Stimulated activated CD8-positive, alpha-beta memory T cell treated with anti-CD3 and anti-CD28 coated beads, Interleukin-15, amount 100 ng/mL, for 1 hour (primary cell): ENCODE measurements at places on chromosomes 5 and 9.

DNA sequence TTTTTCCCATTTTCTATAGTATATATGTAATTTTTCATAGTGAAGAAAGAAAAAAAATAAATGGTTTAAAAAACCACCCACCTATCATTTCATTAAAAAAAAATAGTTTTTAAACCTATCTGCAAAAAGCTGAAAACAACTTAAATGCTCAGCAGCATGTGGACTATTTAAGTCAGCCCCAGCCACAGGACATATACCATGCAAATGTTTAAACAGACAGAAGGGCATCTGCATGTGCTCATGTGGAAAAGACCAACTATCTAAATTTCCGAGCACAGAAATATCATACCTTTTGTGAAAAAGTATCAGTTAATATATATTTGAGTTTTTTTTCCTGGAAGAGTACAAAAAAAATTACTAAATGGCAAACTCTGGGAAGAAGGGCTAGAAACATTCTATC, 143.4 kb downstream of the EPB41L4A start:
- no peak for DNase-seq

DNA sequence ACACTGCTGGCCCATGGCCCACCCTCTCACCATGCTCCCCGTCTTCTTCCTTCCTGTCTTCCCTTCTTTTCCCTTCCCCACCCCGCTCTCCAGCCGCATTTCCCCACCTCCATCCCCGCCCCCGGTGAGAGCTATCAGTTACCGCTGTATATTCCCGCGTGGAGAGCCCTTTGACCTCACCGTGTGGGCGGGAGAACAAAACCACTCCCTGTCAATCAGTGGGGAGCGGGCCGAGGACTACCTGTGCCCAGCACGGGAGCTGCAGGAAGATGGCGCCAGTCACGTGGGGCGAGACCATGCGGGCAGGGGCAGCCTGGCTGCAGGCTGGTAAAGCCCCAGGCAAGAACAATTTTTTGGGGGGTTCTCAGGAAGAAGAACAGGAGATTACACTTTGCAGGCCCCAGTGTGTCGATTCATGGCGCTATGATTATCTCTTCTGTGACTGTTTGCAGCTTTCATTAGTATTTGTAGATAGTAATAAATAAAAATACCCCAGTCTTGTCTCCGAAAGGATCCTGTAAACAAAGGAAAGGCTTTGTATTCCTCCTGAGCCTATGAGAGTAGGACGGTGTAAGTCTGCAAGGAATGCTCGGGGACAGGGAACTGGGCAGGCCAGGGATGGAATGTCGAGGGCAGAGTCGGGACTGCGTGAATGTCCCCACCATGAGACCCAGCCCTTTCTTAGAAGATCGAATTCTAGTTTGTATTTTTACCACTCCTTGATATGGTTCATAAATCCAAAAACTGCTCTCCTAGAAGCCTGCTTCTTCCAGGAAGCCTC, 14.8 kb upstream of the DMRT1 start:
- DNase-seq, result no peak

DNA sequence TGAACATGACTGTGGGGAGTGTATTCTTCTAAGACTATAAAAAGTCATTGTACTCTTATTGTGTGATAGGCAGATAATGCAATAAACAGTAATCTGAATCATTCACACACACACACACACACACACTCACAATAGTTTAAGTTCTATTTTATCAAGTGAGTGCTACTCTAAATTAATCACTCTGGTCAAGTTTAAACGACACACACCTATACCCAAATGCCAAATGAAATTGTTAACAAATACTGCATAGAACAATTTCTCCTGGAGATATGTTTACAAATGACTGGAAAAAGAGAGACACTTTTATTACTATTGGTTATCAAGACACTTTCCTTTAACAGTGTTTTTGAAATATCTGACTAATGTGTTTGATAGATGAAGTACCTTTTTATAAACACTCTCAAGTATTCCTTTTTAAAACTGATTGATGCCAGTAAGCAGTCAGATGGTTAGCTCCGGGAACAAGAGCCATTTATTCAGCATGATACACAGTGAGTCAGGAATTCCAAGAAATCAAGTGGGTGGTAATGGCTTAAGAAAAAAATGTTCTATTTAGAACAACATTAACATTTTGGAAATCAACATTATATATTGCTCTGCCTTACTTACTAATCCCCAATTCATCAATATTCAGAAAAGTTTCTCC, 521.6 kb upstream of the ST8SIA4 start:
- no peak for DNase-seq

DNA sequence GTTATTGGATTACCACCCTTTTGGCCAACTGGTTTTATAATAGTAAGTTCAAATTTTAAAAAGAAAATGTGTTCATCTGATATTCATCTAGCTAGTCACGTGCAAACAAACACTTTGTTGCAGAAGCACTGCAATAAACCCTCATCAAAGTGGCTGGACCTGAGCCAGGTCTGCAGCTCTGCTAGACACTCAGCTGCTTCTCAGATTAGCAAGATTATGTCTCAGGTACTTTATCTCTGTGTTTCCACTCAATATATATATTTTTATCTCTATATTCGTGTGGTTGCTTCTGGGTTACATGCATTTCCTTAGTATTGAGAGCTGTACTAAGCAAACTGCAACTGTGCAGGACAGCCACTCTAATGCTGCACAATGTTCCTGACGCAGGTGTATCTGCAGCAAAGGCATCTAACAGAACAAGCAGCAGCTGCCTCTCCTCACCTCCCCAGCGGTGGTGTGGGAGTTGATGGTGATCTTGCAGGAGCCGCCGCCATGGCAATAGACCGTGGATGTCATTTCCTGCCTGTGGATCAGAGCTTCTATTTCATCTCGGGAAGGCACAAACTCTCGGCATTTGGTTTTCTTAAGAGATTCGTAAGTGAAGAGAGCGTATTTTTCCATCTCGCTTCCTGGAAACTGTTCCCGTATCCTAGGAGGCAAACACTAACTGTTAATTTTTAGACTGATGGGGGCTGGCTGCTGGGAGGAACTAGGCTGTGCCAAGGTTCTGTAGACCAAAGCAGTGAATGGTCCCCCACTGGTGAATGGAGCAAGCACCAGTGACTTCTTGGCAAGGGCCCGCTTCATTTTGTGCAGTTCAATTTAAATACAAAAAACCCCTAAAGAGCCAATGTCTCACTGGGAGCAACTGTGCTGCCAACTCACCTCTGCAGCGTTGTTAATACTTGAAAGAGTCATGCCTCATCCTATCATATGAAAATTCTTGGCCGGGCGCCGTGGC, 56.7 kb upstream of the RETREG1 start:
- no peak for DNase-seq

DNA sequence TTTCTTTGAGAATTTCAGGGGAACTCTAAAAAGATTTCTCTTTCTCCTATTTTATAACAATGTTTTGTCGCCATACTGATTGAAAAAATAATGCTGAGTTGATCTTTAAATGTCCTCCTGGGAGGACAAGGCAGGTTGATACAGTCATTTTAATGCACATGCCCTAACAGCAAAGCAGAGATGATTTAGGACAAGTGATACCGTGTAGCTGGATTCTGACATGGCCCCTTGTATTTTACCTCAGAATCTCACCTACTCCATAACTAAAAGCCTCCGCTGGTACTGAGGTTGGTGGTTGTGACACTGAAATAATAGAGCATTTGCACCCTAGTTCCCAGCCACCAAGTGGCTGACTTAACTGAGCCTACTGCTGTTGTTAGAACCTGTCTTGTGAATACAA, 811 bp upstream of the LRRTM2 start:
- no peak for DNase-seq

GRCh38 chr9:116219686-116220085, 66.1 kb downstream of the PAPPA start:
- DNase-seq, result no peak

DNA sequence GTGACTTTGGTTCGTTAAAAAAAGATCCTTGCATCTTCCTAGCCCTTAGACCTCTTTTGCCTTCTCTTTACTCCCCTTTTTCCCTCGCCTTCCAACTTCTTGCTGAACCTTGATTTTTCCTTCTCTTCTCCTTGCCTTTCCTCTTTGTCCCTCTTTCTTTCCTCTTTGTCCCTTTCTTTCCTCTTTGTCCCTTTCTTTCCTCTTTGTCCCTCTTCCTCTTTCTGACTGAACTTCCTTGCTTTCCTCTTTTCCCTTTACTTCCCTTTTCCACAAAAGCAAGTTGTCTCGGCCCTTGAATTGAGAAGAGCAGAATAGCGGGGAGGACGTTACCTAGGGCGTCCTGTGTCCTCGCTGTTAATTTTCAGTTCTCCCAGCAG, 1.4 kb upstream of the MLLT3 start:
- DNase-seq, result no peak

DNA sequence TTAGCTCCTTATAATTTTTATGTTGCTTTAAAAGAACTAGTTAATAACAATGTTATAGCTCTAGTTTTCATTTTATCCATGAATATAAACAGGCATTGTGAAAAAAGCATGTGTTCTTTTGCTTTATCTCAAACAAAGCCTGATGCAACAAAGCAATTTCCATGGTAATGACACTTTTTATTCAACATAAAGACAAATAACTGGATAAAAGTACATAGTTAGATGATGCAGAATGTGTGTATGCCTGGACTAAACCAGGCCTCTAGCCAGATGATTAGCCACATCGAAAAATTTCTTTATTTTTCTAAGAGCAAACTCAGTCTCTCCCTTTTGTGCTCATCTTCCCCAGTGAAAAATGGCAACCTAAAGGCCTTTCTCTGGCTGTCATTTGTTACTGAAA, 125.6 kb upstream of the TARS1 start:
- DNase-seq, result no peak

- no peak for DNase-seq
Observed at GRCh38 chr5:73827106-73827450, 201.1 kb downstream of the ARHGEF28 start.

- DNase-seq, result no peak
Observed at GRCh38 chr9:14532456-14533115, 160.6 kb downstream of the ZDHHC21 start.

GRCh38 chr9:96644137-96644536, 11.0 kb downstream of the PRXL2C start:
- no peak for DNase-seq

- no peak for DNase-seq
Observed at GRCh38 chr5:79407591-79407990, 106.3 kb downstream of the HOMER1 start.

DNA sequence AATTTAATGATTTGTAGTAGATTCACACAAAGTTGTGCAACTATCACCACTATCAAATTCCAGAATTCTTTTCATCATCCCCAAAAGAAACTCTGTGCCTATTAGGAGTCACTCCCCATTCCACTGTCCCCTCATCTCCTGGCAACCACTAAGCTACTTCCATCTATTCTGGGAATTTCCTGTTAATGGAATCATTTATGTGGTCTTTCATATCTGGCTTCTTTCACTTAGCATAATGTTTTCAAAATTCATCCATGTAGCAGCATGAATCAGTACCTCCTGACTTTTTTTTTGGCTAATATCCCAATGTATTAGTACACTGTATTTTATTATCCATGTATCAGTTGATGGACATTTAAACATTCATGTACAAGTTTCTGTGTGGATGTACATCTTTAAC, 157.6 kb downstream of the TTC39B start:
- DNase-seq, result no peak

DNA sequence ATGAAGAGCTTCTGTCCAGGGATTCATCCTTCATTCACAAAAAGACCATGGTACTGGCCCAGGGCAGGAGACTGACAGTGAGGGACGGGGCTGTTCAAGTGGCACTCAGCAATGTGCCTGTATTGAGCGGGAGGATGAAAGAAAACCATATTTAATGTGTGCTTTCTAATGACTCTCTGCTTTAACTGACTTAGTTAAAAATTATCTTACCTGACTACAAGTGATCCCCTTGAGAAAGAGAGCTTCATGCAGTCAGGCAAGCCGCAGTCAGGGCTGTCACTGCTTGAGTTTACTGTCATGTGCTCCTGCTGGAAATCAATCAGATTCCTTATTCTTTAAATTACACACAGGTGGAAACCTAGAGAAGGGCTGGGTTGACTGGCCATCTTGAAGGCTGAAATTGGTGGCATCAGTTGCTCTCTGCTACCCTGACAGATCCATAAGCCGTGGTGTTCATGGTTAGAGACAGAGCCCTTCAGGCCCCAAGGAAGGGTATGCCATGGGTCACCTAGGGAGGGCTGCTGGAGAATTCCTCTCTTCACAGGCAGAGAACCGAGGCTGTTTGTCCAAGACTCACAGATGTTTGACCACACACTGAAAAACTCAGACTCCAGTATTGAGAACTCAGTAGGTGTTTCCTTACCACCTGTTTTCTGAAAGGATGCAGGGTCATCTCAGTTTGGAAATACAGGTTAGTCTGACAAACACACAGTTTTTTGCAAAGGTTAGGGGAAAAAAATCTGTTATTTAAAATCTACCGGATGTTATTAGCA, 70.9 kb downstream of the TRIO start:
- DNase-seq, result no peak

GRCh38 chr5:145619806-145620310, 215.3 kb downstream of the PRELID2 start:
- DNase-seq, result no peak

- DNase-seq, result no peak
Observed at GRCh38 chr5:104018299-104018698, 455.7 kb upstream of the NUDT12 start.

DNA sequence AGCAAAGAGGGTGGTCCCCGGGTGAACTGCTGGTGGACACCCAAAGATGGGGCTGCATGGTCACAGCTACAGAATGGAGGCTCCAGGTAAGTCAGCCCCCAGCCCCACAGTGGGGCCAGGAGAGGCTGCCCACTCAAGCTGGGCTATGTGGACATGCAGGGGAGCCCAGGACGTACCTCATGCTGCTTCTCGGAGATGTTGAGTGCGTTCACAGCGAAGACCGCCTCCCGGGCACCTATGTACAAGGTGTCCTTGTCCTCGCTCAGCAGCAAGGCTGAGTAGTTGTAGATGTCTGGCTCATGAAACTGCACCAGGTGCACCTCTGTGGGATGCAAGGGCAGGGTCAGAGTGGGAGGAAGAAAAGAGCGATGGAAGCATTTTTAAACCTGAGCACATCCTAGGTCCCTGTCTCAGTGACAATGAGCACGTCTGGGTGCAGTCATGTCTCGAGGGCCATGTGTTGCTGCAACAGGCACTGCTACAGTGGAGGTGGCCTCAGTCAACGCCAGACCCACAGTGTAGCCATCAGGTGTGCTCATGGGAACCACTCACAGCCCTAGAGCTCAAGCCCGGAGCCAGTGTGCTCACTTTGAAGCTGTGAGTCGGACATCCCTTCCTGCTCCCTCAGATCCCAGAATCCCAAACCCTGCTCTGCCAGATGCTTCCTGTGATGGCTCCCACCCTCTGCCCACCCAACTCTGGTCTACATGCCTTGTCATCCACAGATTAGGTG, 84.6 kb downstream of the SECISBP2 start:
- no peak for DNase-seq
